ENCODE measurements at places on chromosomes 12 and 14.

DNA sequence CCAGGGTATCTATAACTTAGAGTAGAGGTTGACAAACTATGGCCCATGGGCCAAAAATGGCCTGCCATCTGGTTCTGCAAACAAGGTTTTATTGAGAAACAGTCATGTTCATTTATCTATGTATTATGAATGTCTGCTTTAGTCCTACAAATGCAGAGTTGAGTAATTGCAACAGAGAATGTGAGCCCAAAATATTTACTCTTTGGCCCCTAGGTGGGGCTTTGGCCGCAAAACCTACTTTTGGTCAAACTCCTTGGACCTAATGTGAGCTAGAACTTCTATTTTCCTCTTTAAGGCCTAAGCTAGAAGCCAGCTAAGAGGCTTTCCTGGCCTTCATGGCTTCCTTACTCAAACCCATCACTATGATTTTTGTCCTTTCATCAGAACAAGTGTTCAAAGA is 379.1 kb downstream of the NELL2 start:
- no peak overlapping the region for H3K27ac ChIP-seq
- no peaks in the 10 kb centered on the region for H3K4me1 ChIP-seq
- peaks cover 4% of the 10 kb centered on the region for H3K36me3 ChIP-seq
- no peak overlapping the region for H3K4me3 ChIP-seq
- H3K27me3 ChIP-seq, result no peaks in the 10 kb centered on the region
- DNase-seq, result no peak

- H3K4me3 ChIP-seq, result no peak overlapping the region
- no peak for DNase-seq
These were observed 7.5 kb upstream of the LRP1-AS start for GRCh38 chr12:57154804-57155434.

GRCh38 chr14:86639666-86640065 is 1109.7 kb downstream of the FLRT2 start:
- DNase-seq, result no peak
- H3K27ac ChIP-seq, result no peak overlapping the region
- no peaks in the 10 kb centered on the region for H3K27me3 ChIP-seq
- H3K4me1 ChIP-seq, result no peaks in the 10 kb centered on the region
- no peak overlapping the region for H3K4me3 ChIP-seq

GRCh38 chr12:75820848-75821578 is 210.6 kb downstream of the PHLDA1 start:
- no peak overlapping the region for H3K27ac ChIP-seq
- no peak overlapping the region for H3K4me3 ChIP-seq
- H3K27me3 ChIP-seq, result no peaks in the 10 kb centered on the region
- H3K4me1 ChIP-seq, result peaks cover 16% of the 10 kb centered on the region

DNA sequence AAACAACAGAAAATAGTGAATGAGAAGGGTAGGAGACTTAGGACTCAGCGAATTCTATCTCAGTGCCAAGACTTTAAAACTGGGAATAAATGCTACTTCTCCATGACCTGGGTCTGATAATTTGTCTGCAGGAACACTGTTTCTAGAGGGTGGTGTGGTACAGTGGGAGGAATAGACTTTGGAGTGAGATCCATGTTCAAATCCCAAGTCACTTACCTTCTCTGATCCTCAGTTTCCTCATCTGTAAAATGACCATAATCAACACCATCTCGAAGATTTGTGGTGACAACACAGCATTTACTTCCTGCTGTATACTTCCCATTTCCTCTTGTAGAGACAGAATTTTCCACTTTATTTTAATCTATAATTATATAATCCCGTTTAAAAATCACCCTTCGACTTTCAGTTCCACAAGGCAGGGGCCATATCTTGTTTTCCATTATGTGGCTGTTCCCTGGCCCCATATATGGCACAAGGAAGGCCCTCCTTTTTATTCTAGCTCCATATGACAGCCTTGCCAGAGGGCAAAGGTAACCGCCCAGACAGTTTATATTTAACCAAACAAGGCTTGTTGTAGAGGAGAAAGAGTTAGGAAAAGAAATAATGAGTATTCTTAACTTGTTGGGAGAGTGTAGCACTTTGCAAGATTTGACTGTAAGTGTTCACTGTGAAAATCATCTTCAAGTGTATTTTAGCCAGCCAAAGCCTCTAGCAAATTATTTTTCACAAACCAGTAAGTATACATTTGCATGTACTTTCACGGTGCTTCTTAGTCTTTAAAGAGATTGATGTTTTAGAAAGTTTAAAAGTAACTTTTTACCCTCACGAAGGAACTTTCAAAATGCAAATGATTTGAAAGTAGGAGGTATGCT is 243.1 kb downstream of the AKAP6 start:
- H3K36me3 ChIP-seq, result no peaks in the 10 kb centered on the region
- peaks cover 20% of the 10 kb centered on the region for H3K4me1 ChIP-seq
- no peak overlapping the region for H3K4me3 ChIP-seq
- H3K27ac ChIP-seq, result no peak overlapping the region
- DNase-seq, result no peak

DNA sequence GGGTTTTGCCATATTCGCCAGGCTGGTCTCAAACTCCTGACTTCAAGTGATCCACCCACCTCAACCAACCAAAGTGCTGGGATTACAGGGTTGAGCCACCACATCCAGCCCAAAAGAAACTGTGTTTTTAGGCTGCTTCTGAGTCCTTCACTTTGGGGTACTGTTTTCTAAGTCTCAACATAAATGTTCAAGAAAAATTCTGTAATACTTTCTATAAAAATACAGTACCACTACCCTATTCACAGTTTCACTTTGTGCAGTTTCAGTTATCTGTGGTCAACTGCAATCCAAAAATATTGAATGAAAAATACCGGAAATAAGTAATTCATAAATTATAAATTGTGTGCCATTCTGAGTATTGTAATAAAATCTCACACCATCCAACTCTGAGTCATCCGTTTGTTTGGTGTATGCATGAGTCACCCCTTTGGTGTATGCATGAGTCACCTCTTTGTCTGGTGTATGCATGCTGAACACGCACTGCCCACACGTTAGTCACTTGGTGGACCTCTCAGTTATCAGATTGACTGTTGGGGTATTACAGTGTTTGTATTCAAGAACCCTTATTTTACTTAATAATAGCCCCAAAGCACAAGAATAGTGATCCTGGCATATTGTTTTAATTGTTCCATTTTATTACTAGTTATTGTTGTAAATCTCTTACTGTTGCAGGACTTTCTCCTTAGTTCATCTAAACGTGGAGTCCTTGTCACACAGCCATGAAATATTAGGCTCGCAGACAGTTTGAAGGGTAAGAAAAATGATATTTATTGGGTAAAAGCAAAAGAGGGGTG is 190.2 kb downstream of the FSCB start:
- H3K27ac ChIP-seq, result peak overlapping the region; percentile 28
- no peak overlapping the region for H3K4me3 ChIP-seq
- DNase-seq, result no peak
- H3K27me3 ChIP-seq, result no peaks in the 10 kb centered on the region
- H3K4me1 ChIP-seq, result no peaks in the 10 kb centered on the region
- no peaks in the 10 kb centered on the region for H3K36me3 ChIP-seq

DNA sequence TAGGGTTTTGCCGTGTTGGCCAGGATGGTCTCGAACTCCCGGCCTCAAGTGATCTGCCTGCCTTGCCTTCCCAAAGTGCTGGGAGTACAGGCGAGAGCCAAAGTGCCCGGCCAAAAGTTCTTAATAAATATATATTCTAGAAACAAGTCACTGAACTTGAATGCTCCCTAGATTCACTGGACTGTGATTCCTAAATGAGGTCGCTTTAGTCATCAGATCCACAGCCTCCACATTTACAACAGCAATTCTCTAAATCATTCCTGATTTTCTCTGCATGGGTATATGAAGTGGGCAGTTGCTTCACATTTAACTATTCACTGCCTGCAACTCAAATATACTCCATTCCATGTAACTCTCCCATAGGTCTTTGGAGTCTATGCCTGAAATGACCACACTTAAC is 813.0 kb downstream of the GALC start:
- DNase-seq, result no peak
- no peaks in the 10 kb centered on the region for H3K36me3 ChIP-seq
- H3K27me3 ChIP-seq, result no peaks in the 10 kb centered on the region
- no peak overlapping the region for H3K27ac ChIP-seq
- no peaks in the 10 kb centered on the region for H3K4me1 ChIP-seq
